Left ventricle myocardium superior (tissue), 1 donor: ENCODE measurements at places on chromosomes 1 and 21. TPM values are rescaled to one million over a fixed set of nuclear protein-coding genes. Genes with fewer than 3 reads are reported as not detected.

- no peak for DNase-seq
Observed at GRCh38 chr1:14452551-14452950, 145.9 kb upstream of the KAZN start.

DNA sequence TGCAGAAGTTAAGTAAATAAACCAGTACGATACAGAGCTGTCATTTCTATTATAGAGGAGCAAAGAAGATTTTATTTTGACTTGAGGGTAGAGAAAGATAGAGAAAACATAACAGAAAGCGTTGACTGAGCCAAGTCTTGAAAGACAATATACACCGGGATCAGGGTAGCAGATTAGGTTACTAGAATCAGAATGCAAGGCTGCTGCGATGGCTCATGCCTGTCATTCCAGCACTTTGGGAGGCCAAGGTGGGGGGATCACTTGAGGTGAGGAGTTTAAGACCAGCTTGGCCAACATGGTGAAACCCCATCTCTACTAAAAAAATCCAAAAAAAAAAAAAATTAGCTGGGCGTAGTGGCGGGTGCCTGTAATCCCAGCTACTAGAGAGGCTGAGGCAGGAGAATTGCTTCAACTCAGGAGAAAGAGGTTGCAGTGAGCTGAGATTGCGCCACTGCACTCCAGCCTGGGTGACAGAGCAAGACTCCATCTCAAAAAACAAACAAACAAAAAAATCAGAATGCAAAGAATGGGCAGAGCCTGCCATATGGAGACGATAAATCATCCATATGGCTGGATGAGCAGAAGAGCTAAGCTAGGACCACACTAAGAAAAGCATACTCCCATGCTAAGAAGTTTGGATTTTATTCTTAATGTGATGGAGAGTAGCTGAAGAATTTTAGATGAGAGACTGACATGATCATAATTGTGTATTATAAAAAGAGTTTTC is 9.9 kb upstream of the ABCD3 start:
- DNase-seq = no peak

The KLF17 gene
- total RNA-seq = not detected

DNA sequence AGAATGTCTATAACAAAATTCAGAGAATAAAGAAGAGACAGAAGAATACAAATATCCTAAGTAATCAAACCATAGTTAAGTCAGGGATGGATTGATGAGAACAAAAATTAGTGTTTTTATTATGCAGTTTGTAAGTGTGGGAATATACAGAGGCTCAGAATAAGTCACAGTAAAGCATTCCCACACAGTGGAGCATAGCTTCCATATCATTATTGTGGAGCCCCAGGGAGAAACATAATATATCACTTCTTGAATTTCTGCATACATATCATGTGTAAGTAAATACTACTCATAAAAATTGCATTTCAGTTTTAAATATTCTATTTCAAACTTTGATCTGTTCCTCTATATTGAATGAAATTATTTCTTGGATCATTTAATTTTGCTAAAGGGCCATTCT is 790.4 kb downstream of the PLA2G4A start:
- no peak for DNase-seq

DNA sequence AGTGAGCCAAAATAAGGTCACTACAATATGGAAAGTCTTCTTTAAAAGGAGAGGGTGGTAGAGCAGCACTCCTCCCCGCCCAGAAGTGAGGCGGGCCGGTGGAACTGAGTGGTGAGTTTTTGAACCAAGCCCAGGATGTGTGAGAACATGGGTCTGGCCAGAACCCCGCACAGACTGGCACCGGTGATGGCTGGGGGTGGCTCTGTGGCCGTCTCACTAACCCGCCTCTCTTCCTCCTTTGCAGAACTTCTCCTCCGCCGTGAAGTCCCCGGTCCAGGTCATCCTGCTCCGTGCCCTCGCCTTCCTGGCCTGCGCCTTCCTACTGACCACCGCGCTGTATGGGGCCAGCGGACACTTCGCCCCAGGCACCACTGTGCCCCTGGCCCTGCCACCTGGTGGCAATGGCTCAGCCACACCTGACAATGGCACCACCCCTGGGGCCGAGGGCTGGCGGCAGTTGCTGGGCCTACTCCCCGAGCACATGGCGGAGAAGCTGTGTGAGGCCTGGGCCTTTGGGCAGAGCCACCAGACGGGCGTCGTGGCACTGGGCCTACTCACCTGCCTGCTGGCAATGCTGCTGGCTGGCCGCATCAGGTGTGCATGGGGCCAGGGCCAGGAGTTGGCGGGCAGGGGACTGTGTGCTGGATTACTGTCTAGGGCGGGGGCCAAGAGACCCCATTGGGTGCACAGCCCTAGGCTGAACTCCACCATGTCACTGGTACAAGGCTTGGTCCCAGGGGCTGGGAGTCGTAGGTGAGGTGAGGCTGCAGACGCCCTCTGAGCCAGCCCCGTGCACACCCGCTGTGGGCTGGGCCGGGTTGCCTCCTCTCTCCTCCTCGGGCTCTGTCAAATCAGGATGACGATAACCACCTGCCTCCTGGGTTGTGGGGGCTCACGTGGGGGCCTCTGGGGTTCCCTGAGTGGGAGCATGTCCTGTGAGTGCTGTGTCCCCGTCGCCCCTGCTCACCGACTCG is 12.4 kb downstream of the TMEM201 start:
- no peak for DNase-seq

DNA sequence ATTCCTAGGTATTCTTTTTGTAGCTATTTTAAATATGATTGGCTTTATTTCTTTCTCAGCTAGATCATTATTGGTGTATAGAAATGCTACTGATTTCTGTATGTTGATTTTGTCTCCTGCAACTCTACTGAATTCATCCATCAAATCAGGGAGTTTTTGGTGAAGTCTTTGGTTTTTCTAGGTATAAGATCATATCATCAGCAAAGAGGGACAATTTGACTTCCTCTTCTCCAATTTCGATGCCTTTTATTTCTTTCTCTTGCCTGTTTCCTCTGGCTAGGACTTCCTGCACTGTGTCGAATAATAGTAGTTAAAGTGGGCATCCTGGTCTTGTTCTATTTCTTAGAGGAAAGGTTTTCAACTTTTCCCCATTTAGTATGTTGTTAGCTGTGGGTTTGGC is 27.5 kb upstream of the PRKACB start:
- no peak for DNase-seq

The GPBP1L1 gene
- total RNA-seq = 78.9 TPM
